ENCODE measurements at places on chromosomes 5 and 9. TPM values are rescaled to one million over a fixed set of nuclear protein-coding genes. Genes with fewer than 3 reads are reported as not detected.
A peak's percentile ranks its signal among the peaks of the same experiment; 100 is the strongest.

DNA sequence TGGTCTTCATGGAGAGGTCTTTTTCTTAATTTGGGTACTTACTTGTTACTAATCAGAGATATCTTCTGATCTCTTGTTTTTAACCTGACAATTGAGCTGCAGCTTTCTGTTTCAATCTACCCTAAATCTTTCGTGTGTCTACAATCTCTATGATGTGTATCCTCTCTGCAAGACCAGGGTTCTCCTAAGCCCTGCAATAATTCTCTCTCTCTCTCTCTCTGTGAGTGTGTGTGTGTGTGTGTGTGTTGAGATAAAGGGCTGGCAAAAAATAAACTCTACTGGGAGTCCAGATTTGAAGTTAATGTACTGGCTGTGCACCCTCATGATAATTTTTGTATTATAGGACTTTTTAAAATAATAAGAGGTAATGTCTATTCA is 57.8 kb upstream of the FBXL7 start:
- DNase-seq = no peak

FBXW11 gene
- total RNA-seq = 64.2 TPM

DNA sequence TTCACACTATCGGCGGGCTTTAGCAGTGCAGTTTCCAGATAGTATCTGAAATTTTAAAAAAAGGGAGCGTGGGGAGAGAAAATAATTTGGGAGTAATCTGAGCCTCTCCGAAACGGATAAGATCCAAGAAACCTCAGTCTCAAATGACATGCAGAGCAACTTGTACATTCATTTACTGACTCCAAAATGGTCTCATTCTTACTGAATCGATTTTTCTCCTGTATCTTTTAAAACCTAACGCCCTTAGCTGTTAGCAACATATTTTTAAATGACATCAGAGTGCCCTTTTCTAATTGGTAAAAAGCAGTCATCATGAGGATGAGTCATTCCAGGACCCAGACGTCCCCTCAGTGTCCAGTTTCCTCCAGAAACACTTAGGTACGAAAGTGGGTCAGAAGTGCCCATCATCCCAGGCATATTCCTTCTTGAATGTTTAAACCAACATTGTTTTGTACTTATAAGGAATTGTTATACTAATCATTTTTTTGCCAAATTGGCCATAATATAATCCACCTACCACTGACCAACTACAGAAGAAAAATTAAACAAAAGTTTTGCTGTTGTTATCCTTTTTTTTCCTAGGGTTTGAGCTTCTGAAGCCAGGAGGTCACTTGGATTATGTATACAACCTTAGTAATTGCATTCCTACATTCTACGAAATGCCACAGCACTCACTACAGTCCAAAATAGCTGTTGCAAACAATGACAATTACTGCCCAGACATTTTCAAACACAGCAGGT is 354.4 kb downstream of the ADAMTS6 start:
- no peak for DNase-seq

GRCh38 chr9:81737871-81738507 is 48.6 kb upstream of the TLE1 start:
- DNase-seq = peak; percentile 80

- DNase-seq = no peak
Measured at GRCh38 chr5:147751156-147751830, 31.2 kb downstream of the JAKMIP2 start.

NOXA1 gene
- total RNA-seq = 12.5 TPM

GRXCR2 gene
- not detected for total RNA-seq

LECT2 gene
- total RNA-seq = not detected

Measured in ureter (tissue), 1 donor.